ENCODE measurements at places on chromosomes 1 and 21.
A peak's percentile ranks its signal among the peaks of the same experiment; 100 is the strongest.

DNA sequence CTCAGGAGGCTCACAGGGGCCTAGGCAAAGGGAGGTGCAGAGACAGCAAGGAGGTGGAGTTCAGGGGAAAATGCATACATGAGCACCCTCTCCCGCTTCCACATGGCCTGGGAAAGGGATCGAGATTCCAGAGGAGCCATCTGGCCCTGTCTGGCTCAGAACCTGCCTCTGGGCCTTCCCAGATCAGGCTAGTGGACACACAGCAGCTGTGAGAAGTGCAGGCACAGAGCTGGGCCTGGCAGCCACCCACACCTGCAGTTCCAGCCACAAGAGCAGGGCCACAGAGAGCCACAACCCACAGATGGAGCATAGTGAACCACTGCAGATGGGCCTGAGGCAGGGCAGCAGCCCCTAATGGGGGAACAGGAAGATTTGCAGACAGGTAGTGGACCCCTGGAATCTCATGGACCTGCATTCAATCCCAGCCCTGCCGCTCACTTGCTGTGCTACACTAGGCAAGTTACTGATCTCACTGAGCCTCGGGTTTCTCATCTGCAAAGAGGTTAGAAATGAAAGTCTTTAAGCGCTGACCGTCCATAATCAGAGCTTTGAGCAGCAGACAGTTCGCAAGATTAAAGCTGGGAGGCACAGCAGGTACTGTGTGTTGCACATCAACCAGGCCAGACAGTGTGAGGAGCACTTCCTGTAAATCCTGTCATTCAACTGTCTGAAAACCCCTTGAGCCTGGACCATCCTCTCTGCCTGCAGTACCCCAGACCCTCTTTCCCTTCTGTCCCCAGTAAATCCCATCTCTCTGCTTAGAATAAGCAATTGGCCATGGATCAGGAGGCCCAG lies 58.0 kb downstream of the MATN1 start:
- peak; percentile 48 for DNase-seq

- no peak for DNase-seq
Observed at GRCh38 chr21:45259206-45259840, 28.4 kb downstream of the POFUT2 start.

DNA sequence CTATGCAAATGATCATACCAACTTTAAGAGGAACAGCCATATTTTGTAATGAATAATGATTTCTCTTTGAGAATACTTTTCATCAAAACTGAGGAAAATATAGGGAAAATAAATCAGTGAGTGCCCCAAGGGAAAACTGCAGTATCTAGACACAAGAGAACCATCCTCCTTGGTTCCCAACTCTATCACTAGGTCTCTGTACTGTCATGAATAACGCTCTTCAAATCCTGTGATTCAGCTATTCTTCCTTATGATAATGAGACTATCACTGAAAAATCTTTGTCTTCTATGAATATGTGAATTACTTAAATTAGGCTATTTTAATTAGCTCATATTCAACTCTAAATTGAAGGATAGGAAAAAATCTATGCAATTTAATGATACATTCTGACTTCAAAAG lies 2.3 kb downstream of the OR2L5 start:
- no peak for DNase-seq

GRCh38 chr1:39566441-39567137 lies 10.0 kb downstream of the PABPC4 start:
- no peak for DNase-seq

DNA sequence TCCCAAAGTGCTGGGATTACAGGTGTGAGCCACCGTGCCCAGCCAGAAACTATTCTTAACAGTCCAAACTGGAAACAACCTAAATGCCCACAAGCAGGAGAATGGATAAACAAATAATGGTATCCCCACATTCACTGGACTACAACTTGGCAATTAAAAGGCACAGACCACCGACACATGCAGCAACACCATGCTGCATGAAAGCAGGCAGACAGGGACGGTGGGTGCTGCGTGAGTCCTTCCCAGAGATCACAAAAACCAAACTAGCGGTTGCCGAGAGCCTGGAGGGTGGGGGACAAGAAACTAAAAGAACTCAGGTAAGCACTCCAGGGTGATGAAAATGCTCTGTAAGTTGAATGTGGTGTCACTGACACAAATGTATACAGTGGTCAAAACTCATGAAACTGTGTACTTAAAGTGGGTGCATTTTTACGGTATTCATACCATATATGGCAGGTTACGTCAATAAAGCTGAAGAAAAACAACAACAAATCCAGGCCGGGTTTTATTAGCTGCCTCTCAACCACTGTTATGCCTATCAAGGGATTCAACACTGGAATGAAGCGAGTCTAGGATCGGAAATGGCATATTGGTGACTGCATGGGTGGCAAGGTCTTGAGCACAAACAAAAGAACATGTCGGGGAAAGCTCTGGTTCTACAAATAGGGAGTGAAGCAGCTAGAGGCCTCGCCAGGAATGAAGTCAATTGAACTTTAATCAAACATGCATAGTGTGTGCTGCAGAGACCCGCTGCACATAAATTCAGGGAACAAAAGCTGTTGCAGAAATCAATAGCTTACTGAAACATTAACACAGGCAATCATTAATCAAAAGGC lies 52.4 kb downstream of the SLC45A1 start:
- peak; percentile 8 for DNase-seq

GRCh38 chr1:216935901-216936300 lies 212.7 kb upstream of the ESRRG start:
- no peak for DNase-seq

DNA sequence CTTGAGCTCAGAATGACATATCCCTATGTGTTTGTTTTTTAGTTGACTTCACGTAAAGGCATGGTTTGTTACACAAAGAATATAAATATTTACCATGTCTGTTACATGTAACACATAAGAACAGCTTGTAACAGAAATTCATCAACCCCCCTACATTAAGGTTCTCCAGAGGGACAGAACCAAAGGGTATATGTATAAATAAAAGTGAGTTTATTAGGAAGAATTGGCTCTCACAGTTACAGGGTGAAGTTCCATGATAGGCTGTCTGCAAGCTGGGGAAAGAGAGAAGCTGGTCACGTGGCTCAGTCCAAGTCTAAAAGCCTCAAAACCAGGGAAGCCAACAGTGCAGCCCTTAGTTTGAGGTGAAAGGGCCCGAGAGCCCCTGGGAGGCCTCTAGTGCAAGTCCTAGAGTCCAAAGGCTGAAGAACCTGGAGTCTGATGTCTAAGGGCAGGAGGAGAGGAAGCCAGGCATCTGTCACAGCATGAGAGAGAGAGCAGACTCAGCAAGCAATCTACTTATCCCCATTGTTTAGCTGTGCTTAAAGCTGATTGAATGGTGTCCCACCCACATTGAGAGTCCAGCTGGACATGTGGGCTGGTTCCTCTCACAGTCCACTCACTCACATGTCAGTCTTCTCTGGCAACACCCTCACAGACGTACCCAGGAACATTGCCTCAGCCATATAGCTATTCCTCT lies 15.8 kb downstream of the THRAP3 start:
- no peak for DNase-seq

GRCh38 chr1:150843474-150843873 lies 32.9 kb downstream of the ARNT start:
- no peak for DNase-seq

DNA sequence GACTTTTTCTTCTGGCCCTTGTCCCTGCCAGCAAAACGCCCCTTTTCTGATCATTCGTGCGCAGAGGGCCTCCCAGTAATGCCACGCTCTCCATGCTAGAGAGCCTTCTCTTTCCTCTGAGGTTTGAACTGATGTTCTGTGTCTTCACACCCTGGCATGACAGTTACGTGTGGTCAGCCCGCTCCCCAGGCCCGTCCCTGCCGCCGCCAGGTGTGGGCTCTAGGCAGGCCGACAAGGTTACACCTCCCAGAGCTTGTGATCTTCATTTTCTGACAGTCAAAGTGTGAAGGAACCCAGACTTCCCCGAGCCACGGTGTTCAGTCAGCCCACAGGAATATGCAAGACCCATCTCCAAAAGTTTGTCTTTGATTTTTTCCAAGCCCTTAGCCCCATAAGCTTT lies 265.6 kb downstream of the TM2D1 start:
- no peak for DNase-seq

DNA sequence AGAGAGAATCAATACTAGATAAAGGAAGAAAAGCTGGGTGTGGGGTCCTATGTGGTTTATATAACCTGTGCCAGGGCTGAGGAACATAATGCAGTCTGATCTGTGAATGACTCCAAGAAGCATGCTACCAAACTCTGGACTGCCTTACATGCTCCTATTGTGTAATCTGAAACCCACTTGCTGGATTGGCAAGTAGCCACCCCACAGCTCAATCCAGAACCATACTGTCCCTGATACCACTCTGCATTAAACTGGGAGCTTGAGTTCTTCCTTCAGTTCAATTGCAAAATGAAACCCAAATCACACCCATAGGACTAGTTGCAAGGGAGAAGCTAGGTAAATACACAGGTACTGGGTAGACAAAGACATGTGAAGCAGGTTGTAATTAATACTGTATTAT lies 115.4 kb upstream of the NEGR1 start:
- DNase-seq: no peak

DNA sequence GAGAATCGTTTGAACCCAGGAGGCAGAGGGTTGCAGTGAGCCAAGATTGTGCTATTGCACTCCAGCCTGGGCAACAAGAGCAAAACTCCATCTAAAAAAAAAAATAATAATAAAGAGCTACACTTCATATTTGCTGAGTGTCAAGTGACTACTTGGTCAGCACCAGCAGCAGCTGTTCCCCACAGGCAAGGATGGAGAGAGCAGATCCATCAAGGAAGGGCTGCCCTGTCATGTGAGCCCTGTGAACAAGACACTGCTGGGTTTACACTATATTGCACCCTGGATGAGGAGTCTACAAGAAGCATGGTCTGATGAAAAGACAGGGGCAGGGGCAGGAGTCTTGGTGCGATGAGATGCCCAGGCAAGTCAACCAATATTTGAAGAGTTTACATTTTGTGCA lies 3.6 kb downstream of the CTNNBIP1 start:
- DNase-seq: no peak

- DNase-seq: no peak
Observed at GRCh38 chr1:26066857-26067256, 573 bp downstream of the TRIM63 start.

- DNase-seq: no peak
Observed at GRCh38 chr1:25019337-25020172, 89.5 kb upstream of the RUNX3 start.

GRCh38 chr1:24119859-24120756 lies 8.2 kb upstream of the MYOM3 start:
- peak; percentile 80 for DNase-seq

- peak; percentile 72 for DNase-seq
Observed at GRCh38 chr1:228037401-228038386, 30.9 kb downstream of the WNT3A start.

DNA sequence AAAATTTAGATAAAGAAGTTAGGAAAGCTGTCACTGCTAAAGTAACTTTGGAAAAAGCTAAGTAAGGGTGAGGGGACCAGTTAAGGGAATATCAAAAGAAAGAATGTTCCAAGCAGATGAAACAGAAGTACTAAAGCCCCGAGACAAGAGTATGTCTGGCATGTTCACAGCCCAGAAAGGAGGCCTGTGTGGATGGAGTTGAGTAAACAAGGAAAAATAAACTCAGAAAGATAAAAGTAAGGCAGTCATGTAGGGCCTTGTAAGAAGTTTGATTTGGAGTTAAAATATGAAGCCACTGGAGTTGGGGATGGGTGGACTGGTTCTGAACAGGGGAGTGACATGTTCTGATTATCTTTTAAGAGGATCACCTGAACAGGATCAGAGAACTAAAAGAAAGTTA lies 177.9 kb downstream of the CDC42BPA start:
- no peak for DNase-seq

DNA sequence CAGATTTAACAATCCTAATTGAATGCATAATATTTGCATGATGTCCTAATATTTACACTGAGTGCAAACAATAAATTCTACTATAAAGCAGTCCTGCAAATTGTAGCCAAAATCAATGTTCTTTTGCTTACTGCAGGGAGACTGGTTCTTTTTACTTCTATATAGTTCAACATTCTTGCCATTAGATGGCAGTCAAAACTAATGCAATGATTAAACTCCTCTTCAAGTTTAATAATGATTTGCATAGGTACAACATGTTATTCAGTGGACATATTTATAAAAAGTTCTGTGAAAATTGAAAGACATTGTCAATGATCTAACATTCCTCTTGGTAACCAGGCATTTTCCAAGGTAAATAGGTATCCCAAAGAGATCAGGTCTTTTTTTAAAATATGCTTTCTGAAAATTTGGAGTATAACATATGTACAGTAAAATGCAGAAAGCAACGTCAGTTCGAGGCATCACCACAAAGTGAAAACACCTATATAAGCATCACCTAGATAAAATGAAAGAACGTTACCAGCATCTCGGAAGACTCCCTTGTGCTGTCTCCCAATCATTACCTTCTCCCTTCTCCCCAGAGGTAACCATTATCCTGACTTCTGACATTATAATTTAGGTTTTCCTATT lies 9.8 kb upstream of the FNBP1L start:
- DNase-seq: no peak

GRCh38 chr21:46492851-46493250 lies 34.2 kb downstream of the DIP2A start:
- no peak for DNase-seq

GRCh38 chr1:236114076-236114747 lies 28.1 kb upstream of the GPR137B start:
- no peak for DNase-seq

GRCh38 chr21:15063081-15063813 lies 1.6 kb downstream of the NRIP1 start:
- no peak for DNase-seq

DNA sequence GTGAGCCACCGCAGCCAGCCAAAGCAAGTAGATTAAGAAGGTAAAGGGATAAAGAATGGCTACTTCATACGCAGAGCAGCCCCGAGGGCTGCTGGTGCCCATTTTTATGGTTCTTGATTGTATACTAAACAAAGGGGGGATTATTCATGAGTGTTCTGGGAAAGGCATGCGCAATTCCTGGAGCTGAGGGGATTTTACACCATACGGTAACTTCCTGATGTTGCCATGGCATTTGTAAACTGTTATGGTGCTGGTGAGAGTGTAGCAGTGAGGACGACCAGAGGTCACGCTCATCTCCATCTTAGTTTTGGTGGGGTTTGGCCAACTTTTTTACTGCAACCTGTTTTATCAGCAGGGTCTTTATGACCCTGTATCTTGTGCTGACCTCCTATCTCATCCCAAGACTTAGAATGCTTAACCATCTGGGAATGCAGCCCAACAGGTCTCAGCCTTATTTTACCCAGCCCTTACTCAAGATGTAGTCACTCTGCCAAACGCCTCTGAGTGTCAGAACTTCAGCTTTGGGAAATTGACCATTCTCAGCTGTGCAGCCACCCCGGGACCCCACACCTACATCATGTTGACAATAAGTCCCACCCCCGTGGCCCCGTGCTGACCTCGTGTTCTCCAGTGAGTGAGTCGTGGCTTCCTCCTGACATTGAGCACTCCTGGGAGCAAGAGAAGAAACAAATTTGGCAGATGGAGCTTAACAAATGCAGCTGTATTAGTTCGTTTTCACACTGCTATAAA lies 149.4 kb upstream of the COL6A1 start:
- no peak for DNase-seq

- no peak for DNase-seq
Observed at GRCh38 chr1:77697441-77697840, 15.0 kb upstream of the ZZZ3 start.
